CD4-positive, CD25-positive, alpha-beta regulatory T cell (primary cell): ENCODE measurements at places on chromosomes 1 and 21.

- DNase-seq, result no peak
Measured at GRCh38 chr1:70685300-70686286, 274.5 kb downstream of the CTH start.

GRCh38 chr1:234712891-234713305 lies 102.9 kb upstream of the IRF2BP2 start:
- DNase-seq, result no peak

DNA sequence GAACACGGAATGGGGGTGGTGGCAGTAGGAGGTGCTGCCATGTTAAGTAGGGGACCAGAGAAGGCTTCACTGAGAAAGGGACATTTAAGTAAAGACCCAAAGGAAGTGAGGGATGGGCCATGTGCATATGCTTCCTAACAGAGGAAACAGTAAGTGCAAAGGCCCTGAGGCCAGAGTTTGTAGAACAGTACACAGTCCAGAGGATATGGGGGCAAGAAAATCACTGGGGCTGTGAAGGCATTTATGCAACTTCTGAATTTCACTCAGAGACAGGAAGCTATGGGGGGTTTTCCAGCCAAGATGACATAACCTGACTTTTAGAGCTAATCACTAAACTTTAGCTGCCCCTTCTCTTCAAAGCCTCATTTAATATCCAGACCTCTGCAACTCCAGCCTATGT lies 202.5 kb upstream of the EDN2 start:
- no peak for DNase-seq

DNA sequence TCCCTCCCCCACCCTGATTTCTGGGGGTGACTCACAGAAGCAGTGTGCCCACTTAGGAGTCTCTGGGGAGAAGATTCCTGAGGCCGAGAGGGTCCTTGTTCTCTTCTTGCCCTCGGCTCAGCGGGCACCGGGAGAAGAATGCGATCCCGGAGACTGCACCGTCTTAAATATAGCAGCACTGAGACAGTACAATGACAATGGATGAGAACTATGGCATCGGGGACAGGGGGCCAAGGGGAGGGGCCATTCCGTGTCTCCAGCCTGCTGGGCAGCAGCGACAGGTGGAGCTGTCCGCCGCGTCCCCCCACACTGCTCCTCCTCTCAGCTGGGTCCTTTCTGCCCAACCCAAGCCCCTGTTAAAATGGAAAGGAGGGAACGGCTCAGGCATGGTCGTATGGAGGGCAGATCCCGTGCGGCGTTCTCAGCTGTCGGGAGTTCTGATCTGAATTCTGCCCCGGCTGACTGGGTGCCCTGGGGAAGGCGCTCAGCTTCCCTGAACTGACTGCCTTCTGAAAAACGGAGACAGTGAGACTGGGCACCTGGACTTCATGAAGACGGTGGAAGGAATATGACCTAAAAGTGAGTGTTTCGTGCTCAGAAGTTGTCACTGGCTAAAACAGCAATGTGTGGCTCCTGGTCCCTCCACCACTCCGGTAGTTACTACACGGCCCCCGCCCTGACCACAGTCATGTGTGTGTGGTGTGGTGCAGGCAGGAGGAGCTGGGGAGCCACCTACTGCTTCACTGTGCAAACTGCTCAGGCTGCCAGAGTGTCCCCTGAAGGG lies at the start of gene MYOM3:
Gene MYOM3 (minus strand): TSS at position 140 of the 784 bp plus-strand sequence. CDS start 3,499 bp downstream, outside the sequence.
- peak; percentile 29 for DNase-seq

DNA sequence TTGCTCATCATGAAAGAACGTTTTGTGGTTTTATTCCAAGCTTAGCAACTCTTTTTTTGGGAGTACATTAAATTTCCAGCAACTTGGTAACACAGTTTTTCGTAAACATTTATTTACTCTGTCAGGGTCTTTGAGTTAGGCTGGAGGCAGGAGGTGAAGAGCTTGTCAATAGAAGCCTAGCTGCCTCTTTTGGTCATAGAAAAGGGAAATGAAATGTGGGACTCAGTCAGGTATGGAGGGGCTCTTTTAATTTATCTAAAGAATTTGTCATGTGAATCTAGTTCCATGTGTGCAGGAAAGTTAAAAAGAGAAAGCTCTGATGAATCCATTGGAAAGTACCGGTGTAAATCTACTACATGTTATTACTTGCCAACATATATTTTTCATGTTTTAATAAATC lies 45.9 kb upstream of the PRMT6 start:
- DNase-seq, result no peak

DNA sequence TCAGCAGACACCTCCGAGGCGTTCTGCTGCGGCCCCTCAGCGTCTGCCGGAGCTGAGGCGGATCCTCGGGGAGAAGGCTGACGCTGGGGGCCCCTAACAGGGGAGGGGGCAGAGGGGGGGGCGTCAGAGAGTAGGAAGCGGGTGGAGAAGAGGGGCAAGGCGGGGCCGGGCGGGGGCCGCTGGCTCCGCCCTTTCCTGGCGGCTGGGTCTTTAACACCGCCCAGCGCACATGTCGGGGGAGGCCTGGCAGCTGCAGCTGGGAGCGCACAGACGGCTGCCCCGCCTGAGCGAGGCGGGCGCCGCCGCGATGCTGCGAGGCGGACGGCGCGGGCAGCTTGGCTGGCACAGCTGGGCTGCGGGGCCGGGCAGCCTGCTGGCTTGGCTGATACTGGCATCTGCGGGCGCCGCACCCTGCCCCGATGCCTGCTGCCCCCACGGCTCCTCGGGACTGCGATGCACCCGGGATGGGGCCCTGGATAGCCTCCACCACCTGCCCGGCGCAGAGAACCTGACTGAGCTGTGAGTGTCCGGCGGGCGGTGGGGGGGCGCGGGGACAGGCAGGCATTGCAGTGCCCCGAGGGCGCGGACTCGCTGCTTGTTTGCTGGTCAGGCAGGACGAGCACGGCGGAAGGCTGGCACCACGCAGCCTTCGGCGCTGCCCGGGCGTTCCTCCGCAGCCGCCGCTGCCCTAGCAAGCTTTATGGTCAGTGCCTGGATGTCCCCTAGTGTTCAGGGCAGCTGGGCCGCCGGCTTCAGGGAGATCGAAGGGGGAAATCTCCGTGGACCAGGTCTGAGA lies at the start of gene NTRK1:
Gene NTRK1 (plus strand): TSS at position 238 of the 796 bp plus-strand sequence. CDS start 70 bp downstream, at position 308.
- DNase-seq, result peak; percentile 74

- no peak for DNase-seq
Measured at GRCh38 chr21:26210614-26211013, 40.0 kb upstream of the APP start.

DNA sequence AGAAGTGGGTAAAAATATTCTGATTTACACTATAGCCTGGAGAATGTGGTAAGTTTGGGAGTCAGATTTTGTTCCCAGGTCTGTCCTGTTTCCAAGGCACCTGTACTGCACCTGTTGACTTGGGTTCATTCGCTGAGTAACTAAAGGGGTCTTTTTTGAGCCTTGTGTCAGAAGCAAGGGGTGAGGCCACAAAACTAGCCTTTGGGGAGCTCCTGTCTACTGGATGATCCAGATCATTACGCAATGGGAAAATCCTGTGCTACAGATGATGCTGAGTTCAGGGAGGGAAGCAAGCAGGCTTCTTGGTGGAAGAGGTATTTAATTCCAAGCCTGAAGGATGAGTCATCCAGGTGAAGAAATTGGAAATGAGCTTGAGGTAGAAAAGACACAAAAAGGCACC lies 424.0 kb downstream of the MATN1 start:
- DNase-seq, result no peak
